Mononuclear cell (primary cell): ENCODE measurements at places on chromosomes 4 and X. TPM values are rescaled to one million over a fixed set of nuclear protein-coding genes. Genes with fewer than 3 reads are reported as not detected.

The ANOS1 gene
- under 0.01 TPM for total RNA-seq

The ADH1A gene
- not detected for total RNA-seq

The MBNL3 gene
- total RNA-seq, result 27.4 TPM

The GJB1 gene
- total RNA-seq, result not detected

The DMP1 gene
- total RNA-seq, result not detected

The GNRHR gene
- not detected for total RNA-seq

The FRAS1 gene
- under 0.01 TPM for total RNA-seq

The JCHAIN gene
- total RNA-seq, result 45.8 TPM

The TRAM1L1 gene
- total RNA-seq, result not detected

The MSANTD1 gene
- 0.63 TPM for total RNA-seq

The DRP2 gene
- not detected for total RNA-seq

The NXF2 gene
- not detected for total RNA-seq
